T follicular helper cell (primary cell): ENCODE measurements at places on chromosomes 7 and 10.

- DNase-seq = no peak
These were observed 160.2 kb downstream of the IPMK start for GRCh38 chr10:58107506-58107905.

GRCh38 chr7:94276027-94276426 lies 118.7 kb upstream of the COL1A2 start:
- no peak for DNase-seq

DNA sequence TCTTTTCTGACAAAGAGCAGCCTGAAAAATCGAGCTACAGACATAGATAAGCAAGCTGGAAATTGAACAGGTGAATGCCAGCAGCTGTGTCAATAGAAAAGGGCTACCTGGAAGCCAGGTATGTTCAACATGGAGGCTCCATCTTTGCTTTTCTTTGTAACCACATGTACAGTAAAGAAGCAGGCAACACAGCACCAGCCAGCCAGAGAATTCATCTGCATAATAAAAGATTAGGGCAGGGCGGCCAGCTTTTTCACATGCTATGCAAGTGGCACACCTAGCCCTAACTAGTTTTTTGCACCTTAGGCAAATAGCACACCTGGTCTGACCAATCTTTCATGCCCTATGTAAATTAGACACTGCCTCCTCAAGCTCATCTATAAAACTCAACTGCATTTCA lies 25.7 kb downstream of the COG5 start:
- DNase-seq = no peak

GRCh38 chr10:44619975-44620374 lies 235.1 kb upstream of the CXCL12 start:
- DNase-seq = no peak

GRCh38 chr10:102341038-102341688 lies 54.3 kb upstream of the NFKB2 start:
- no peak for DNase-seq
